ENCODE measurements at places on chromosomes 11 and 22. TPM values are rescaled to one million over a fixed set of nuclear protein-coding genes. Genes with fewer than 3 reads are reported as not detected.

DNA sequence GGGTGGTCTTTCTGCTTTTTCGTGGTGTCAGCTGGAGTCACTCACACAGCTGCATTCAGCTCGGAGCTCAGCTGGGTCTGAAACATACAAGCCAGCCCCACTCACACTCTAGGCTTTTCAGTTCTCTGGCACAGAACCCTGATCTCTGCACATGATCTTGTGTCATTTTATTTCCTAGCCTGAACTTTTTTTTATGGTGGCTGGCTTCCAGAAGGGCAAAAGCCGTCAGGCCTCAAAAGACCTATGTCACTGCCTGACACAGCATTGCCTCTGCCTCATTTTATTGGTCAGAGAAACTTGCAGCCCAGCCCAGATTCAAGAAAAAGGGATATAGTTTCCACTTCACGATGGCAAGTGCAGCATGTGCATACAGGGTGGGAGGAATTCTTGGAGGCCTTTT, 117.8 kb downstream of the NTM start:
- DNase-seq = no peak
- no peaks in the 10 kb centered on the region for H3K27me3 ChIP-seq
- no peak overlapping the region for H3K4me3 ChIP-seq
- H3K4me1 ChIP-seq = no peaks in the 10 kb centered on the region
- no peak overlapping the region for H3K27ac ChIP-seq
- no peaks in the 10 kb centered on the region for H3K36me3 ChIP-seq

GRCh38 chr11:47161134-47161854, 15.4 kb downstream of the ARFGAP2 start:
- H3K4me3 ChIP-seq = no peak overlapping the region
- H3K4me1 ChIP-seq = no peaks in the 10 kb centered on the region
- no peaks in the 10 kb centered on the region for H3K27me3 ChIP-seq

DNA sequence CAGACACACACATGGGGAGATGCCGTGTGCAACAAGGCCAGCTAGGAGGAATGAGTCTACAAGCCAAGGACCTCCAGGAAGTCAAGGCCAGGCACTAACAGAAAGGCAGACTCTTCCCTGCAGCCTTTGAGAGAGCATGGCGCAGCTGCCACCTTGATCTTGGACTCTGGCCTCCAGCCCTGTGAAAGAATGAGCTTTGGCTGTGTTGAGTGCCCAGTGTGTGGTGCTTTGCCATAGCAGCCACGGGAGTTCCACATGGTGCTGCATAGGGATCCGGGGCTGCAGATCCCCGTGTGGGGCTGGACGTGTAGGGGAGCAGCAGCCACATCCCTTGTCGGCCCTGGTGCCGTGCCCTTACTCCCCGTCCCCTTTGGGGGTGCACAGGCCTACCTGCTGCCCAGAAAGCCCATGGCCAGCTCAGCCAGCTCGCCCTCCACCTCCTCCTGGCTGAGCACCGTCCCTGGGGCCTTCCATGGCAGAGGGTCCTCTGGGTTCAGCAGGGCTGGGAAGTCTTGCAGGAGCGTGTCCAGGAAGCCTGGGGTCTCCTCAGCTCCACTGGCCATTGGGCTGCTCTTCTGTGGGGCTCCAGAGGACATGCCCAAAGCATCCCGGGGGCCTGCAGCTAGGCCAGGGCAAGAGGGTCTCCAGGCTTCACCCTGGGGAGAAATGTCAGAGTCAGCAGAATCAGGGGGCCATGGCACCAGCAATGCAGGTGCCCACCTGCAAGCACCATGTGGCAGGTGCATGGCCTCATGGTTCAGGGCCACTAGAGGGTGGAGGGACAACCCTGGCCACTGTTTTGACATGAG, 7.0 kb downstream of the PPM1F start:
- H3K27ac ChIP-seq = no peak overlapping the region
- no peaks in the 10 kb centered on the region for H3K27me3 ChIP-seq
- peaks cover 4% of the 10 kb centered on the region for H3K36me3 ChIP-seq
- H3K4me3 ChIP-seq = no peak overlapping the region
- DNase-seq = no peak

DNA sequence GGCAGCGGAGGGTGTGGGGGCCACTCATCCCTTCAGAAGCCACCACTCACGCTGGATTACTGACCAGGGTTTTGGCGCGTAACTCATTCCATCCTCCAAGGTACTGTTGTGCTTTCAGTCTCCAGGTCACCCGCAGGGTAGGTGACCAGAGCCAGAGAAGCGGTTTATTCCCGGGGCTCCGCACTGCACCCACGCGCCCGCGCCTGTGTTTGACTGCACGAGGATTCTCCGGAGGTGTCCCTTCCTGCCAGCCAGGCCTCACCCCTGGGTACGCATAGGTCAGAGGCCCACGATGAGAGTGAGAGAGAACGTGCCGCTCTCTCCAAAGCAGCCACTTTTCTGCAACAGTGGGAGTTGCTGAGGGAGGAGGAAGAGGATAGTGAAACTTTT, 55.5 kb downstream of the TRAF6 start:
- no peak for DNase-seq
- no peak overlapping the region for H3K27ac ChIP-seq
- peaks cover 53% of the 10 kb centered on the region for H3K36me3 ChIP-seq

GRCh38 chr11:12196308-12196707, 85.9 kb downstream of the MICAL2 start:
- peak overlapping the region; percentile 96 for H3K27ac ChIP-seq
- H3K36me3 ChIP-seq = peaks cover 70% of the 10 kb centered on the region
- peak; percentile 76 for DNase-seq

DNA sequence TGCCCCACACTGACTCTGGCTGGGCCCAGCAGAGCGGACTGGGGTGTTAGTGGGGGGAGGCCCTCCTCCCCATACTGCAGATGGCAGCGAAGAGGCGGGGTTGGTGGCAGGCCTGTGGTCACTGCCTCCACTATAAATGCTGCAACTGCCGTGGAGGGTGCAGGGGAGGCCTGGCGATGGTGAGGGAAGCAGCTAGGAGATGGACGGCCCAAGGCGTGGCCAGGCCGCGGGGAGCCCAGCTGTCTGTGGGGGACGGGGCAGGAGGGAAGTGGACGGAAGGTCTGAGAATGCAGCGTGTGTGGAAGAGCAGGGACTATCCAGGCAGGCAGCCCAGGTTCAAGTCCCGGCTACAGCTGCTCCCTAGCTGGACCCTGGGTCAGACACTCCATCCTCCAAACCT, 18.3 kb downstream of the DNAL4 start:
- H3K4me3 ChIP-seq = no peak overlapping the region
- no peaks in the 10 kb centered on the region for H3K27me3 ChIP-seq
- H3K36me3 ChIP-seq = no peaks in the 10 kb centered on the region

- H3K4me3 ChIP-seq = no peak overlapping the region
- no peaks in the 10 kb centered on the region for H3K27me3 ChIP-seq
- peaks cover 2% of the 10 kb centered on the region for H3K36me3 ChIP-seq
- H3K4me1 ChIP-seq = no peaks in the 10 kb centered on the region
- no peak for DNase-seq
Measured at GRCh38 chr11:63745304-63746170, 23.0 kb downstream of the ZFTA start.

DNA sequence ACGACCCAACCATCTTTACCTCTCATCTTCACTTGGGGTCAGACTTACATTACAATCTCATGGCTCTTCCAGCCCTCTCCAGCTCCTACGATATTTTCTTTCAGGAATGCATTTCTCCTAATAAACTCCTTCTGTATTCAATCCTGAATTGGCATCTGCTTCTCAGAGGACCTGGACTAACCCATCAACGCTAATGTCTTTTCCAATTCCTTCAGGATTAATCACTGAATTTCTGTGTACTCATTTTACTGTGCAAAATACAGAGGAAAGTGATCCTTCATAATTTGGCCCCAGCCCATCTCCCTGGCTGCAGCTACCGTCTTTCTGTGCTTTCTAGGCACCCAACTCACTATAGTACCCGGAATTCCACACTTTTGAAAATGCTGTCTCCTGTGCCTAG, 239.2 kb downstream of the METTL15 start:
- no peaks in the 10 kb centered on the region for H3K27me3 ChIP-seq
- H3K4me1 ChIP-seq = no peaks in the 10 kb centered on the region

GRCh38 chr22:24834845-24835570, 29.0 kb downstream of the SGSM1 start:
- H3K27me3 ChIP-seq = peaks cover 2% of the 10 kb centered on the region
- DNase-seq = no peak
- H3K27ac ChIP-seq = no peak overlapping the region
- H3K4me3 ChIP-seq = no peak overlapping the region

DNA sequence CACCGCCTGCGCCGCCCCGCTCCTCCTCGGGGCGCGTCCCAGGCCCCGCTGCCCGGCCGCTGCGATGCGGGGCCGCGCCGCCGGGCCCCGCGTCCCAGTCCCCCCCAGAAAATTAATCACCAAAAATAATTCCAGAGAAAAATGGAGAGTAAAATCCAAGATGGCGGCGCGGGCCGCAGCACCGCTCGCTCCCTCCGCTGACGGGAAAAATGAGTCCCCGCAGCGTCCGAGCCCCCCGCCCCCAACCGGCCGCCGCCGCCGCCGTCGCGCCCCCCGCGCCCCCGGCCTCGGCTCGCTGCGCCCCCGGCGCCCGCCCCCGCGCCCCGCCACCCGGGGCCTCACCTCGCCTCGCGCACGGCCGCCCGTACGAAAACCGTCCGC, at the start of gene KMT5B:
Gene KMT5B, minus strand, starts transcription at position 162 of the 381 bp plus-strand sequence. CDS start 23,220 bp downstream, outside the sequence.
- peaks cover 36% of the 10 kb centered on the region for H3K4me1 ChIP-seq
- peaks cover 6% of the 10 kb centered on the region for H3K36me3 ChIP-seq
- peaks cover 26% of the 10 kb centered on the region for H3K27me3 ChIP-seq
- H3K4me3 ChIP-seq = peak within 1 kb of the TSS; percentile 88
- H3K27ac ChIP-seq = peak within 1 kb of the TSS; percentile 90

GRCh38 chr11:27210531-27210930, 152.5 kb downstream of the CCDC34 start:
- peaks cover 1% of the 10 kb centered on the region for H3K27me3 ChIP-seq
- H3K36me3 ChIP-seq = no peaks in the 10 kb centered on the region
- no peaks in the 10 kb centered on the region for H3K4me1 ChIP-seq
- H3K27ac ChIP-seq = no peak overlapping the region
- no peak for DNase-seq

GRCh38 chr11:132028380-132029240, 658.2 kb downstream of the NTM start:
- no peaks in the 10 kb centered on the region for H3K36me3 ChIP-seq
- peak; percentile 65 for DNase-seq
- no peaks in the 10 kb centered on the region for H3K27me3 ChIP-seq
- no peaks in the 10 kb centered on the region for H3K4me1 ChIP-seq
- H3K4me3 ChIP-seq = no peak overlapping the region

DNA sequence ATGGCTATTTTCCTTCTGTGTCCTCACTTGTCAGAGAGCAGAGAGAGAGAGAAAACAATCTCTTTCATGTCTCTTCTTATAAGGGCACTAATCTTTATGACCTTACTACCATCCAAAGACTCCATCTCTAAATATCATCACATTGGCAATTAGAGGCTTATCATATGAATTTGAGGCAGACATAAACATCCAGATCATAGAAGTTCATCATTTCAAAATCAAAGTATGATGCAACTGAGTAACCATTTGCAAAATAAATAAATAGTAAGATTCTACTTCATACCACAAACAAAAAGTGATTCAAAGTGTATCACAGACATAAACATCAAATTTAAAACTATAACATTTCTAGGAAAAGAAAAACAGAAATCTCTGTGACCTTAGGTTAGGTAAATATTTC, 504.7 kb upstream of the ARHGAP42 start:
- no peaks in the 10 kb centered on the region for H3K27me3 ChIP-seq
- DNase-seq = no peak
- H3K4me1 ChIP-seq = no peaks in the 10 kb centered on the region
- H3K27ac ChIP-seq = no peak overlapping the region
- H3K36me3 ChIP-seq = no peaks in the 10 kb centered on the region

DNA sequence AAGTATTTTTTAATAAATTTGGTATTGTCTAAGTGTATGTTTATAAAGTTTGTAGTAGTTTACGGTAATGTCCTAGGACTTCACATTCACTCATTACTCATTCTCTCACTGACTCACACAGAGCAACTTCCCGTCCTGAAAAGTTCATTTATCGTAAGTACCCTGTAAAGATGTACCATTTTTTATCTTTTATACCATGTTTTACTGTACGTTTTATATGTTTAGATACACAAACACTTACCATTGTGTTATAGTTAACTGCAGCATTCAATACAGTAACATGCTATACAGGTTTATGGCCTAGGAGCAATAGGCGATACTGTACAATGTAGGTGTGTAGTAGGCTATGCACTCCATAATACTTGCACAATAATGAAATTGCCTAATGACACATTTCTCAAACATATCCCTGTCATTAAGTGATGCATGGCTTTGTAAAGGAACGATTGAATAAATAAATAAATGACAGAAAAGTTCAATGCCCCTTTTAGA, 12.5 kb upstream of the CARD18 start:
- no peak for DNase-seq
- H3K4me1 ChIP-seq = no peaks in the 10 kb centered on the region
- H3K4me3 ChIP-seq = no peak overlapping the region
- H3K36me3 ChIP-seq = no peaks in the 10 kb centered on the region

The PKP3 gene
- total RNA-seq = not detected

The RCN1 gene
- total RNA-seq = 30.6 TPM

The ELFN2 gene
- total RNA-seq = 0.09 TPM

The OR9I1 gene
- total RNA-seq = not detected
